ENCODE measurements at places on chromosomes 5 and 9.

GRCh38 chr5:79834754-79835714 is 145.4 kb downstream of the CMYA5 start:
- DNase-seq, result no peak
- no peak overlapping the region for H3K27ac ChIP-seq
- no peaks in the 10 kb centered on the region for H3K36me3 ChIP-seq
- H3K27me3 ChIP-seq, result peaks cover under 1% of the 10 kb centered on the region

GRCh38 chr5:146101646-146102045 is 3.7 kb downstream of the PLAC8L1 start:
- DNase-seq, result no peak
- H3K27ac ChIP-seq, result no peak overlapping the region

DNA sequence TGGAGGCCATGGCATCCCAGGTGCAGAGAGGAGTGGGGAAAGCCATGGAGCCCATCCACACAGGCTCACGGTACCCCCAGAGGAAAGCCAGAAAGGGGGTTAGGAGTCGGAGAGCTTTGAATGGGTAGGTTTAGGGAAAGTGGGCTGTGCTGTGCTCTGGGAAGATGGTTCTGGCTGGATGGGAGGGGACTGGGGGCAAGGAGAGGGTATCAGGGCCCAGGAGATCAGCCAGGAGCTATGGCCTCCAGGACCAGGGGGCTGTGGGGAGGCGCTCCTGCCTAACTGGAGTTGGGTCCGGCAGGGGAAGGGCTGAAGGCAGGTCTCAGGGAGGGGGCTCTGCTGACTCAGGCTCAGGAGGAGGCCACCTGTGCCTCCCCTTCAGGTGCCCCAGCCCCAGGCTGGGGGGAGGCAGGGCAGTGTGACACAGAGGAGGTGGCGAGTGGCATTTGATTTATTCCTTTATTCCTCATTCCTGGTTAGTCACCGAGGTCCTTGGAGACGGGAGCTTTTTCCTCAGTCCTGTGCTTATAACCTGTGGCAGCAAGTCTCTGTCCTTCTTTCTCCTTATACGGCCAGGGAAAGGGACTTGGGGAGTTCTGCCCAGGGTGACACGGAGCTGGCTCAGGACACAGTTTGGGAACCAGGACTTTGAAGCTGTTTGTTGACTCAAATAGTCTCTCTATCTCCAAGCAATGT is 60.8 kb downstream of the TSTD2 start:
- H3K27ac ChIP-seq, result no peak overlapping the region
- no peaks in the 10 kb centered on the region for H3K36me3 ChIP-seq
- no peak overlapping the region for H3K4me3 ChIP-seq
- no peaks in the 10 kb centered on the region for H3K27me3 ChIP-seq

GRCh38 chr9:96554326-96554725 is 65.3 kb downstream of the CDC14B start:
- H3K4me3 ChIP-seq, result no peak overlapping the region
- H3K4me1 ChIP-seq, result no peaks in the 10 kb centered on the region
- H3K36me3 ChIP-seq, result no peaks in the 10 kb centered on the region
- no peak overlapping the region for H3K27ac ChIP-seq

DNA sequence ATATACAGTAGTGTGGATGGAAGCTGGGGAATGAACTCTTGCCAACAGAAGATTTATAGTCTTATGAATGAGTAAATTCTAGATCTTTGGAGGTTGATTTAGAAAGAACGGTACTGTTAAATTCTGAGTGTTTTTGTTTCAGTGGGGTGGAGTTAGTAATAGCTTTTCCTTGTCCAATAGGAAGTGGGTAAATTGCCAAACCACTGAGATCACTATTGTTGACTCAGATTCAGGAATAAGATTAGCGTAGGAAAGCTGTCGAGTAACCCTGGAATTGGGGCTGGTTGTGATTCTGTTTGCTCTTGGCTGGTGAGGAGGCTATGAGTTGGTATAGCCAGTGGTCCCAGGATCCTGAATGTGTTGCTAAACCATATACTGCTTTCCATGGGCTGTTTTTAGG is 155.6 kb downstream of the ARHGAP26 start:
- H3K4me3 ChIP-seq, result no peak overlapping the region
- H3K27me3 ChIP-seq, result no peaks in the 10 kb centered on the region
- H3K4me1 ChIP-seq, result no peaks in the 10 kb centered on the region
- H3K27ac ChIP-seq, result no peak overlapping the region
- DNase-seq, result no peak

- H3K27ac ChIP-seq, result no peak overlapping the region
- no peaks in the 10 kb centered on the region for H3K36me3 ChIP-seq
- no peak for DNase-seq
Measured at GRCh38 chr5:67732921-67733320, 482.6 kb upstream of the PIK3R1 start.

- no peaks in the 10 kb centered on the region for H3K27me3 ChIP-seq
- H3K27ac ChIP-seq, result no peak overlapping the region
- H3K36me3 ChIP-seq, result no peaks in the 10 kb centered on the region
- H3K4me3 ChIP-seq, result no peak overlapping the region
- peaks cover 2% of the 10 kb centered on the region for H3K4me1 ChIP-seq
Measured at GRCh38 chr5:32760091-32760509, 49.0 kb downstream of the NPR3 start.

- no peaks in the 10 kb centered on the region for H3K36me3 ChIP-seq
- H3K27me3 ChIP-seq, result no peaks in the 10 kb centered on the region
- H3K4me1 ChIP-seq, result peaks cover 6% of the 10 kb centered on the region
- no peak overlapping the region for H3K4me3 ChIP-seq
Measured at GRCh38 chr5:172379481-172379880, 74.8 kb downstream of the SH3PXD2B start.

Data from HCT116 (cell line).